NB4 (cell line): ENCODE measurements at places on chromosomes 12 and 14.

DNA sequence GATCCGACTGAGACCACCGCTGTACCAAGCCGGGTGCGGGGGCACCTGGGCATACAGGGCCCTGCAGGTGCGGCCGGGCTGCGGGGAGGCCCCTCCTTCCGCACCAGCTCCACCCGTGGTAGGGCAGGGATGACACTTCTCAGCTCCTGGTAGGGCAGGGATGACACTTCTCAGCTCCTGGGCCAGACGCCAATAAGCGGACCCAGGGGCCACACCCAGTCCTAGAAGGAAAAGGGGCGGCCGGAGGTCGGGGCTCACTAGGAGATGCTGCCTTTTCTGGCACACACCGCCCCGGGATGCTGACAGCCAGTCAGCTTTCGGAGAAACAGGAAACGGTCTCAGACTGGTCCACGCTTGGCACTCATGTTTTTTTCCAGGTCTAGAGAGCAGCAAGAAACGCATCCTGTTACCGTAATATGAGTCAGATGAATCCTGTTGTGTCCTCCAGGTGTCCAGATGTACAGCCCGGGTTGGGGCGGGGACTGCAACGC is 34.8 kb downstream of the NFKBIA start:
- DNase-seq, result no peak

DNA sequence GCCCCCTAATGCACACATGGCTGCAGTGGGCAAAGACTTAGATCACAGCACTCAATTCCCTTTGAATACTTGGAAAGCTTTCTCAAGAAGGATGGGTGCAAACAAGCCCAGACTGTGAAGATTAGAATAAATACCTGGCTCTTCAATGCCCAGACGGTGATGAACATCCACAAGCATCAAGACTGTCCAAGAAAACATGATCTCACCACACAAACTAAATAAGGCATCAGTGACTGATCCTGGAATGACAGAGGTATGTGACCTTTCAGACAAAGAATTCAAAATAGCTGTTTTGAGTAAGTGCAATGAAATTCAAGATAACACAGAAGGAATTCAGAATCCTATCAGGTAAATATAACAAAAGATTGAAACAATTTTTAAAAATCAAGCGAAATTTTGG is 43.8 kb upstream of the ZDHHC17 start:
- no peak for DNase-seq

DNA sequence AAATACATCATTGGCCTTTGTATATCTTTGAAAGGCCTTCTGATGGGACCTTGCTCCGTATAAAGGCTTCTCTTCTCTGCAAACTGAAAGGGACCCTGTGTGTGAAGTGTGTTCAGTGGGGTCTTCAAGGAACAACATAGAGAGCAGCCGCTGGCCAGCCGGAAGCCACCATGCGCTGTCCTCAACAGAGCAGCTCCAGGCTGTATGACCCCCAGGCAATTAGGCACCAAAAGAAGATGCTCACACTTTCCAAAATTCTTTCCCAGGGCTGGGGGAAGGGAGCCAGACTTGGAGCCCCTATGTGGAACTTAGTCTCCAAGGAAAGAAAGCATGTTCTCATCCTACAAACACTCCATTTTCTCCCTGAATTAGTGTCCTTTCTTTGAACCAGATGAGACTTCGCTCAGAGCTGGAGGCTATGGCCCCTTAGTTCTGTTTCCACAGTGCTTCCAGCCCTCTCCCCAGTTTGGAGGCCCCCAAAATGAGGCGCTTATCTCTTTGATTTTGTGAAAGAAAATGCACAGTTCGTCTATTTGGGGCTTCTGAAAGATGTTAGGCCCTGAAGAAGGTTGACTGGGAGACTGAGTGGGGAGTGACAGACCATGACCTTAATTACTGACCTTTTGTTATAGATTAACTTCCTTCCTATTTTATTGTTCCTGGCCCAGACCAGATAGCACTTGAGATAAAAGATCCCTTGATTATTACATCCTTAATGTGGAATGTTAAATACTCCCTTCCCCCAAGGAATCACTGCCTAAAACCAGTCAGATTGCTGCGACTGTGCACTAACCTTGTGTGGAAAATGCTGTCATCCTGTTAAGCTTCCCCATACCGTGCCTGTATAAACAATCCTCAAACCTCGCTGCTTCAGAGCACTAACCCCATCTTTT is 128.3 kb upstream of the FGD4 start:
- DNase-seq, result no peak

DNA sequence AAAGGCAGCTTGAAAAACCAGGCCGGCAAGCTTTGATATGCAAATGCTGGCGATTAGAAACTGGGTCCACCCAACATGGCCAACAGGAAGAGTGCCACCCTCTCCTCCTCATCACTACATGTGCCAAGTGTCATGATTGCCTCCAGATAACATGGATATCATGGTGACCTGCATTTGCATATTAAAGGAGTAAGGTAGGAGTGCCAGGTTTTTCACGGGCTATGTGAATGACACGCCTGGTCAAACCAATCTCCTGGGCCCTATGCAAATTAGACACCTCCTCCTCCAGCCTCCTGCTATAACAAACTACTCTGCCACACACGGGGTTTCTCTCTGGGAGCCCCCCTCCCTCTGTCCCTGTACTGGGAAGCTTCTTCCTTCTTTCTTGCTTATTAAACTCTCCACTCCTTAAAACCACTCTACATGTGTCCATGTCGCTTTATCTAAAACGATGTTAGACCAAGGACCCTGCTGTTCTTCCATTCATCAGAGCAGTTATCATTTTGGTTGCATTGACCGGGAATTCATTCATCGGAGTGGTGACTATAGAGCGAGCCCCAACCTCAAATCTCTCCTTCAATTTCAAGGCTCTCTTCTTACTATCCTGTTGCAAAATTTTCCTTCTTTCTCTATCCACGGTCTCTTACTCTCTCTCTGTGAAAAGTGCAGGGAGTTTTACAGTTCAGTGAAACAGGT is 27.5 kb downstream of the APOBEC1 start:
- no peak for DNase-seq

DNA sequence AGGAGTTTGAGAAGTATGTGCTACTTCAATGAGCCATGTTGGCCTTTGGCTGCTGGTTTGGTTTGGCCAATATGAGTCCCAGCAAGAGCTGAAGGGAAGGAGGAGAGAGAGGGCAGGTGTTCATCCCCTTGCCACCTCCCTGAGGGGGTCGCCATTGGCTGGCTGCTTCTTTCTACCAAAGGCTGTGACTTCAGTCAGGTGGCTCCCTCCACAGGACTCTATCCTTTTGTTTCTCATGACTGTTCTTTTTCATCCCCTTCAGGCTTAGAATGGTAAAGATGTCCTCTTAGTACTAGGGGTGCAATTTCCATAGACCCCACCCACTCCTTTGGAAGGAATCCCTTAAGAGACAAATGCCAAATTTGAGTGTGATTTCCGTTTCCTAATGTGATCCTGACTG is 31.2 kb upstream of the OTOGL start:
- DNase-seq, result peak; percentile 7

DNA sequence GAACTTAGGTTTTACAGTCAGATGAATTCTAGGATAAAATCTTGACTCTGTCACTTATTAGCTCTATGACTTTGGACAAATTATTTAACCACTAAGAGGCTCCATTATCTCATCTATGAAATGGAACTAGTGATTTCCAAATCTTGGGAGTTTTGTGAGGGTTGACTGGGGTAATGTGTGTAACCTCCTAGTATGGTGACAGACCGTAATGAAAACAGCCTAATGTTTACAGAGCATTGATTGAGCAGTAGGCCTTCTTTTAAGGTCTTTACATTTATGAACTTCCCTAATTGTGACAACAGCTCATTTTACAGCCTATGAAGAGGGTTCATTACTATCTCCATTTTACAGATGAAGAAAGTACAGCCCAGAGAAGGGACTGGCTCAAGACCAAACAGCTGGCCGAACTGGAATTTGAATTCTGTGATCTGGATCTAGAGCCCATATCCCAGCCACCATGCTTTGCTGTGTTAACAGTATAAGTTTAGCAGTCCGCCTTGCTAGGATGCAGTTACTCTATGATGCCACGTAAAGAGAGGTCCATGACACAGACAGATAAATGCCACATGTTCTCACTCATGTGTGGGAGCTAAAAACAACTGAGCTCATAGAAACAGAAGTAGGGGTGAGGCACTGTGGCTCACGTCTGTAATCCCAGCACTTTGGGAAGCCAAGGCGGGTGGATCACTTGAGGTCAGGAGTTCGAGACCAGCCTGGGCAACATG is 9.1 kb upstream of the FBXL14 start:
- no peak for DNase-seq

DNA sequence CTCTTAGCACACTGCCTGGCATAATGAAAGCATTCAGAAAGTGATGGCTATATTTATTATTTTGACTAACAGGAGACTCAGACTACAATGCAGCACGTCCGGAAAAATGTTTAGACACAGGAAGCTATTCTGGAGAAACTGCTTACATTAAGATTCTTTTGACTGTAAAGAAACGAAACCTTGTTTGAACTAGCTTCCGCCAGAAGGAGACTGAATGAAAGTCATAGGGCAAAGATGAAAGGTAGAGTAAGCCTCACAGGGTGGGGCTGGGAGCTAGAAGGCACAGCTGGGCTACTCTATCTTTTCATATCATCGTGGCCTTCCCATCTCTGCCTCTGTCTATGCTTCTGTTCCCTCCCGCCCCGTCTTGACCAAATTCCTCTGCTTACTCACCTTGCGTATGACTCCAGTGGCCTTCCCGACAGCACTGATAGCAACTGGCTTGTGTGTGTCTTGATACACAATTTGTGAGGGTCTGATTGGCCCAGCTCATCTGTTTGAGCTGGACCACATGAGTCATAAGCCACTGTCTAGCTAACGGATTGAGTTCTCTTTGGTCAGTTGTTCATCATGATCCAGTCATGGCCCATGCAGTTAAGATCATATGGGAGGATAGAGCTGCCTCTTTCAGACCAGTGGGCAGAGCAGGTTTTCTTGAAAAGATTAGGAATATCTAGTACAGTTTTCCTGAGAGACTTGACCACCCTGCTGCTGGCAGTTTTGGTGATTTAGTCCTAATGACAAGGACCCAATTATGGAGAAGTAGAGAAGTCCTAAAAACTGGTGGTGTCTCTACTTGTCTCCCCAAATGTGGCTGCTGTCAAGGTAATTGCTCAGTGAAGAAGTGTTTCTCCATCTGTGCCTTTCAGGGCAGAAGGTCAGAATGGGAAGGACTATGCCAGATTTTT is 151.5 kb upstream of the SLC38A2 start:
- DNase-seq, result no peak

DNA sequence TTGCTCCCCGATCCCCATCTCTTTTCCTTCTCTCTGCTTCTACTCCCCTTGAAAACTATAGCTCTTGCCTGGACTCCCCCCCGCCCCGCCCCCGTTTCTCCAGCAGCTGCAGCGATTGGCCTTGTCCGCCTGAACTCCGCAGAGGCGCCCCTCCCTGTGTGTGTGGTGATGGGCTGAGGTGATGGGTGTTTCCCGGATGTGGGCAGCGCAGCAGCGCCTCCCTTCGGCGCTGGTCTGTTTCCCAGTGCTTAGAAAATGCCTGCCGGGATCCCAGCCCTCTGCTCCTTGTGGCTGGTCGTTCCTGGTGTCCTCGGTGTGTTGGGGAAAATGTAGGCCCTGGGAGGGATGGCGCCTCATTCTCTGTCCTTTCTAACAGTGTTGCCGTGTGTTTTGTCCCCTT is 43.3 kb downstream of the GALNT8 start:
- DNase-seq, result no peak

DNA sequence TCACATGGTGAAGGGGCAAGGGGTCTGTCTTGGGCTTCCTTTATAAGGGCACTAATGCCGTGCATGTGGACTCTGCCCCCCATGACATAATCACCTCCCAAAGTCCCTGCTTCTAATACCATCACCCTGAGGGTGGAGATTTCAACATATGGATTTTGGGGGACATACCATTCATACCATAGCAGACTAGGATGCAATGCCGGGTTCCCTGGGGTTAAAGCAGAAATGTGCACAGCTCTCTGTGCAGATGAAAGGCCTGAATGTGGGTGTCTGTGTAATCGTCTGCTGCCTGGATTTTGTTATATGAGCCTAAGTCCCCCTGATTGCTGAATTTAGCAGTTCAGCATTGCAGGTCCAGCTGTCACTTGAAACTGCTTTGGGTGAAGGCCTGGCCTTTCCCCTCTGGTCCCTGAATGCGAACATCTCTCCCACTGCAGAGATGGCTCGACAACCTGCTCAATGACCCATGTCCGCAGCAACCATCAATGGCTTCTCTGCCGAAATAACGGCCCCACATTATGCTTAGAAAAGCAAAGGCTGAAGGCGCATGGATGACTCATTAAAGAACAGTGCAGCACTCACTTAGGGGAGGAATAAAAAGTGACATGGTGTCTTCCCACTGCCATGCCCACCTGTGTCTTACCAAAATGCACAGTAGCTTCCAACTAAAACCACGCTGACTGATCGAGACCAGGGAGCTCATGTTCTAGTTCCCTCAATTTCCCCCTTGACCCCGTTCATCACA is 286.3 kb downstream of the DPF3 start:
- no peak for DNase-seq

DNA sequence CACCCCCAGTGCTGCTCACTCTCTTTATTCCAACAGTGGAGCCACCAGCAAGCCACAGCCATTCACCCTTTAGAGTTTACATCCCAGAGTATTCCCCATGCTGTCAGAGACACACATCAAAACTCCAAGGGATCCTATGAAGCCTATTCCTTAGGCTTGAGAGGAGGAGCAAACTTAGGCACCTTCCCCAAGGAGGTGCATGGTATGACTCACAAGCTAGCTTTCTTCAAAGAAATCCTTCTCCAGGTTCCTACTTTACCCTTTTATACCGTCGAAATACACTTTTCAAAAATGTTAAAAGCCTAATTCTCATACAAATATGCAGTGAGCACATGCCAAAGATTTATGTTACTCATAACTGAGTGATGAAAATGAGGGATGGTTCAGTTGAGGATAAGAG is 175.4 kb downstream of the ETNK1 start:
- DNase-seq, result no peak

DNA sequence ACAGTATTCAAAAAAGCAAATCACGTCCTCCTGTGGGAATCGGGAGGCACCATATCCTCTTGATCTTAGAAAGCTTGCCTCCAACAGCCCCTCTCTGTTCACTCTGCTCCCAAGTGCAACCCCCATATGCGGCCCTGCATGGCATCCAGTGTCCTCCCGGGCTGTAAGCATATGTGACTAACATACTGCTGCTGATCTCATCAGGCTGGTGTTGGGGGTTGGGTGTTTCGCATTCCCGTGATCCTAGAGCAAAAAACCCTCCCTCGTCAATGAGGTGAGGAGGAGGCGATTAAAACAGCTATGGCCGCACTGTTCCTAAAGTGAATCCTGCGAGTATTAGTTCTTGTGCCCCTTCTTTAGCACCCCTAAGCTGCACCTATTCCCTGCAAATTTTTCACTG is 28.1 kb upstream of the PPM1A start:
- DNase-seq, result no peak

DNA sequence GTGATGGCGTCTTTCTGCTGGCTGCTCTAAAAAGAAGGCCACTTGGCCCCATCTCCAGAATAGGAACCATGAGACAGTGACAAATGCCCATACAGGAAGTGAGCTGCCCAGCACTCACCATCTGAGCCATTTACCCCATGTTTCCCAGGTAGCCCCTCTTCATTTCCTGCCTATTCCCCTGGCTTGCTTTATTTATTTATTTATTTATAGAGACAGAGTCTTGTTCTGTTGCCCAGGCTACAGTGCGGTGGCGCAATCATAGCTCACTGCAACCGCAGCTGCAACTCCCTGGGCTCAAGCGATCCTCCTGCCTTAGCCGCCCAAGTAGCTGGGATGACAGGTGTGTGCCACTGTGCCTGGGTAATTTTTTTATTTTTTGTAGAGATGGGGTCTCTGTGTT is 71.2 kb downstream of the RIN3 start:
- DNase-seq, result peak; percentile 88

- DNase-seq, result no peak
Observed at GRCh38 chr12:68963856-68964745, 31.1 kb upstream of the CPM start.

- DNase-seq, result no peak
Observed at GRCh38 chr14:104066719-104067295, 18.7 kb upstream of the ASPG start.
